Progenitor cell of endocrine pancreas (in vitro differentiated cells): ENCODE measurements at places on chromosomes 4 and X. TPM values are rescaled to one million over a fixed set of nuclear protein-coding genes. Genes with fewer than 3 reads are reported as not detected.

ADH1C gene
- total RNA-seq = 3.3 and 4.6 TPM in 2 replicates

GRCh38 chrX:15938072-15938471 is 83.5 kb upstream of the AP1S2 start:
- no peaks in the 10 kb centered on the region for H3K36me3 ChIP-seq
- no peaks in the 10 kb centered on the region for H3K4me1 ChIP-seq
- no peaks in the 10 kb centered on the region for H3K27me3 ChIP-seq
- no peak overlapping the region for H3K27ac ChIP-seq
- no peak for DNase-seq

DNA sequence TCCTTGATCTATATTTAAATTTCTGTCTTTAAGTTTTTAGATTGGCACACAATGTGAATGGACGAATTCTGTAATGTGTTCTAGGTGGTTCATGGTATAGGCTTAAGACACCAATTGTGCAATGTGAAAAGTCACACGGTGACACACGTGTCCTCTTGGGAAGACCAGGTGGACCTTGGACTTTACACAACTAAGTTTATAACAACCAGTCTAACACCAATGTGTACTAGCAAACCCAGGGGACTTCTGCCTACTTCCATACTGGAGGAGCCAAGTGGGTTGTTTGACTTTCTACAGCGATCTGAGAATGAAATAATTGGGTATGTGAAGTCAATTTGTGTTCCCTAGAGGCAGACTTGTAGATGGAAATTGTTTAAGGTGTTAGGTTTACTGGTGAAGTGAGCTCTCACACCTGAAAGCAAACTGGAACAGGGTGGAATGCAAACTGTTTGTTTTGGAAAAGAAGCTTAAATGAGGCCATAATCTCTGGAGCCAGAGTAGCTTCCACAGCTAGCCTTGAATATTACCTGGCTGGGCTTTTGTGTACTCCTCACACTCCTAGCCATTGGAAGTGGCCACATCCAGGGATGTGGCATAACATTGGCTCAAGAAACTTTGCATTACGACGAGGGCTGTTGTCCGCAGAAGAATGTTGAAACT is 45.9 kb upstream of the WDR1 start:
- no peaks in the 10 kb centered on the region for H3K36me3 ChIP-seq
- no peak overlapping the region for H3K4me3 ChIP-seq
- peaks cover 5% of the 10 kb centered on the region for H3K27me3 ChIP-seq
- DNase-seq = no peak

DNA sequence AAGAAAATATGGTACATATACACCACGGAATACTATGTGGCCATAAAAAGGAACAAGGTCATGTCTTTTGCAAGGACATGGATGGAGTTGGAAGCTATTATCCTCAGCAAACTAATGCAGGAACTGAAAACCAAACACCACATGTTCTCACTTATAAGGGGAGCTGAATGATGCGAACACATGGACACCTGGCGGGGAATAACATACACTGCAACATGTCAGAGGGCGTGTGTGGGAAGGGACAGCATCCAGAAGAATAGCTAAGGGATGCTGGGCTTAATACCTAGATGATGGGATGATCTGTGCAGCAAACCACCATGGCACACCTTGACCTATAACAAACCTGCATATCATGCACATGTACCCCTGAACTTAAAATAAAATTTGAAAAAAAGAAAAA is 19.5 kb upstream of the CNKSR2 start:
- no peak overlapping the region for H3K27ac ChIP-seq
- peaks cover 9% of the 10 kb centered on the region for H3K36me3 ChIP-seq
- H3K4me1 ChIP-seq = no peaks in the 10 kb centered on the region
- no peaks in the 10 kb centered on the region for H3K27me3 ChIP-seq

GRCh38 chrX:24219320-24219719 is 69.8 kb downstream of the ZFX start:
- peaks cover 15% of the 10 kb centered on the region for H3K4me1 ChIP-seq
- peak overlapping the region; percentile 12 for H3K27ac ChIP-seq
- no peak overlapping the region for H3K4me3 ChIP-seq
- peaks cover 15% of the 10 kb centered on the region for H3K36me3 ChIP-seq
- H3K27me3 ChIP-seq = no peaks in the 10 kb centered on the region

PCSK1N gene
- 55.4 and 58.3 TPM in 2 replicates for total RNA-seq

ADAM29 gene
- total RNA-seq = not detected in 2 replicates

GRCh38 chrX:18966624-18967023 is 17.3 kb downstream of the PHKA2 start:
- peaks cover 6% of the 10 kb centered on the region for H3K4me1 ChIP-seq
- H3K27ac ChIP-seq = no peak overlapping the region

GRCh38 chr4:181870326-181870725 is 372.9 kb upstream of the TENM3 start:
- no peaks in the 10 kb centered on the region for H3K36me3 ChIP-seq
- H3K4me3 ChIP-seq = no peak overlapping the region
- peaks cover 10% of the 10 kb centered on the region for H3K27me3 ChIP-seq
- DNase-seq = no peak

TRPC3 gene
- total RNA-seq = 0.84 TPM in 2 replicates

COPS4 gene
- 36.4 and 42.7 TPM in 2 replicates for total RNA-seq

RTL3 gene
- not detected in 2 replicates for total RNA-seq

GRCh38 chr4:41934514-41934900 is 722 bp upstream of the TMEM33 start:
- no peak for DNase-seq
- peaks cover 3% of the 10 kb centered on the region for H3K27me3 ChIP-seq
- H3K4me1 ChIP-seq = peaks cover 24% of the 10 kb centered on the region
- peak overlapping the region; percentile 100 for H3K4me3 ChIP-seq
- H3K36me3 ChIP-seq = peaks cover 3% of the 10 kb centered on the region

GRCh38 chrX:124098089-124098488 is 136.6 kb downstream of the STAG2 start:
- H3K4me1 ChIP-seq = peaks cover 2% of the 10 kb centered on the region
- H3K4me3 ChIP-seq = no peak overlapping the region
- no peaks in the 10 kb centered on the region for H3K27me3 ChIP-seq
- no peak overlapping the region for H3K27ac ChIP-seq
- DNase-seq = no peak
- peaks cover 13% of the 10 kb centered on the region for H3K36me3 ChIP-seq

DNA sequence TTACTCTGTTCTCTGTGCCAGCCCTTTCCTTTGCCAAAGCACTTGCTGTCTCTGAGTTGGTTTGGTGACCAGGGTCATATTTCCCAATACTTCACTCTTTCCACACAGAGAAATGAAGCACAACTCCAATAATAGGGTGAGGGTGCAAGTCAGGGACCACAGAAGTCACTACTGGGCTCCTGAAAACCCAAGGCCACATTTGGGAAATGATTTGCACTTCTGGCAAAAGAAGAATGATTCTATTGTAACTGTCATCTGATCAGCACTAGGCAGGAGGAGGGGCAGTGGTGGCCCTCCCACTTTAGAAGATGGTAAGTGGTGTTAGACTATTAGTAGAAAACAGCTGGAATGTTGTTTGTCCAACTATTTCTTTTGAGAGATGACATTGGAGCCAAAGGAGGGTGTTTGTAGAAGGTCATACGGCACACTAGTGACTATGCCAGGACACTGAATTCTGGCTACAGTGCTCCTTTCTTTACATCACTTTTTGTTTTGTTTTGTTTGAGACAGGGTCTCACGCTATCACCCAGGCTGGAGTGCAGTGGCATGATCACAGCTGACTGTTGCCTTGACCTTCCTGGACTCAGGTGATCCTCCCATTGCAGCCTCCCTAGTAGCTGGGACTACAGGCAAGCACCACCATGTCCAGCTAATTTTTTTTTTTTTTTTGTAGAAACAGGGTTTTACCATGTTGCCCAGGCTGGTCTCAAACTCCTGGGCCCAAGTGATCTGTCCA is 10.8 kb upstream of the HADH start:
- H3K36me3 ChIP-seq = no peaks in the 10 kb centered on the region
- no peak overlapping the region for H3K4me3 ChIP-seq
- no peak for DNase-seq
- H3K4me1 ChIP-seq = no peaks in the 10 kb centered on the region
- no peak overlapping the region for H3K27ac ChIP-seq
- H3K27me3 ChIP-seq = no peaks in the 10 kb centered on the region

SRPX gene
- 1.3 and 1.8 TPM in 2 replicates for total RNA-seq

ZXDA gene
- total RNA-seq = 0.67 and 0.93 TPM in 2 replicates

DNA sequence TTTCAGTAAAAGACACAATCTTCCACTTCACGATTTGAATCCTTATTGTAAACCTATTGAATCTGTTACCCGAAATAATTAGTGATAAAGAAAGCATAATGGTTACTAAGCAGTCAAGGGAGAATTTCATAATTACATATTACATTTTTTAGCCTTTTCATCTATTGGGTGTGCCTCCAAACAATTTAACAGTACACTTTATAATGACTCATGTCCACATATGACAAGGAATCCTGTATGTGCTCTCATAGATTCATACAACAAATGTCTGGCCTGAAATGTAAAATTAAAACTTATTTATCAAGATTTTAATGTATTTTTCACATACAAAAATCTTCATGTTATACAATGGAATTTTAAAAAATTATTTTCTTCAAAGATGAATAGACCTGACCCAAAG is 39.4 kb downstream of the PPP3CA start:
- peaks cover 26% of the 10 kb centered on the region for H3K4me1 ChIP-seq
- no peak overlapping the region for H3K4me3 ChIP-seq
- no peak for DNase-seq
- H3K36me3 ChIP-seq = no peaks in the 10 kb centered on the region

DNA sequence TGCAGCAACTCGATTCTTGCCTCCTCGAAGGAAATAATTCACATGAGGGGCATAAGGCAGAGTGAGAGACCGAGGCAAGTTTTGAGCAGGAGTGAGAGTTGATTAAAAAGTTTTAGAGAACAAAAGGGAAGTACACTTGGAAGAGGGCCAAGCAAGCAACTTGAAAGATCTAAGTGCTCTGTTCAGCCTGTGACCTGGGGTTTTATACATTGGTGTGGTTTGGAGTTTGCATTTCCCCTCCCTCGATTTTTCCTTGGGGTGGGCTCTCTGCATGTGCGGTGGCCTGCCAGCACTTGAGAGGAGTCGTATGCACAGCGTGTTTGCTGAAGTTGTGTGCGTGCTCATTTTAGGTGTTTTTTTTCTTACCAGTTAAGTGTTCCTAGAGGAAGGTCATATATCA is 356.4 kb downstream of the KLHL4 start:
- DNase-seq = no peak
- no peaks in the 10 kb centered on the region for H3K36me3 ChIP-seq
- no peak overlapping the region for H3K4me3 ChIP-seq
- H3K27me3 ChIP-seq = no peaks in the 10 kb centered on the region
- H3K27ac ChIP-seq = peak overlapping the region; percentile 33
- peaks cover 22% of the 10 kb centered on the region for H3K4me1 ChIP-seq

GRCh38 chr4:38924353-38924752 is 56.7 kb downstream of the FAM114A1 start:
- H3K27me3 ChIP-seq = no peaks in the 10 kb centered on the region
- H3K4me1 ChIP-seq = no peaks in the 10 kb centered on the region

GRCh38 chr4:140450352-140450751 is 22.9 kb upstream of the CLGN start:
- DNase-seq = no peak
- H3K4me1 ChIP-seq = peaks cover 6% of the 10 kb centered on the region
- no peak overlapping the region for H3K27ac ChIP-seq
- H3K27me3 ChIP-seq = no peaks in the 10 kb centered on the region

SSX4B gene
- not detected in 2 replicates for total RNA-seq

DNA sequence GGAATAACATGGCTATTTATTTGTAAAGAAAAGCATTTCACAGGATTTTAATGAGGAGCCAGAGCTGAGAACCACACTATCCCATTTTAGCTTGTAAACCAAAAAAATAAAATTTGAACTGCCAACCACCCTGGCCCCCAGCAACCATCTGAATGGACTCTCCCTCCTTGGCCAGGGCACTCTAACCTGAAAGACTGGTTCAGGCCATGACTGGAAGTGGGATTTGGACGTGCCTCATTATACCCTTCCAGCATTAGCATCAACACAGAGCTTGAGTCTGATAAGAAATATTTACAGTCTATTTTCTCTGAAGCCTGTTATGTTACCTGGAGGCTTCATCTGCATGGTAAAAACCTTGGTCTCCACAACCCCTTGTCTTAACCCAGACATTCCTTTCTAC is 30.0 kb downstream of the METAP1 start:
- H3K36me3 ChIP-seq = peaks cover 27% of the 10 kb centered on the region
- peak overlapping the region; percentile 50 for H3K27ac ChIP-seq
- DNase-seq = no peak
- H3K4me1 ChIP-seq = peaks cover 42% of the 10 kb centered on the region

DNA sequence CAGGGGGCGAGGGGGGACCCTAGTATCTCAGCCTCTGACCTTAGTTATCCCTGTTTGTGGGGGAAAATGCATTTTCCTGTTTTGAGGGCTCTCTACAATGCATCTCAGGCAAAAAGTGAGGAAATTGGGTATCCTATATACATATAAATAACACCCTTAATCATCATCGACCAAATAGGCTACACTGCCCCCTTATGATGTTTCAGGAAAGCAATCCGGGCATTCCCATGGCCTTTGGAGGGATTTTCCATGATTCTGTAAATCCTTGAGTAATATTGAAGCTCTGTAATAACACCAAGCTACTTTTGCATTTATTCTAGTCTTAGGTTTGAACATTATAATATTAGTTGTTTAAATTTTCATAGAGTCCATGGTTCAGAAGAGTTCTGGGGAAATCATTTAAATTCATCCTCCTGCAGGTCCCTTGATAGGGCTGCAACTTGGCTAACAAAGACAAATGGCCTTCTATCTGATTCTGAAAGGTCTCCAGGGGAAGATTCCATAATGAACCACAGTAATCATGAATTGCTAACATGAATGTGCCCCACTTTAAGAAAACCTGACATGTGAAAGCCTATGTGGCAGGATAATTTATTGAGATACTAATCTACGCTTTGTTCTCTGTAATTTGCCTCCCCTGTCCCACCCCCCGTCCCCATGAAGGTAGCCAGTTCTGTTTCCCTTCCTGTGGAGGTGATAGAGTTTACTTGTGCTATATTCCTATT is 91.5 kb upstream of the SCOC start:
- no peak overlapping the region for H3K27ac ChIP-seq
- H3K4me1 ChIP-seq = no peaks in the 10 kb centered on the region
- H3K36me3 ChIP-seq = no peaks in the 10 kb centered on the region
- no peak for DNase-seq
- H3K4me3 ChIP-seq = no peak overlapping the region
- H3K27me3 ChIP-seq = peaks cover 16% of the 10 kb centered on the region

GRCh38 chr4:153375303-153375702 is 30.8 kb downstream of the MND1 start:
- H3K4me1 ChIP-seq = peaks cover 2% of the 10 kb centered on the region
- no peak for DNase-seq
- H3K27me3 ChIP-seq = no peaks in the 10 kb centered on the region
- H3K36me3 ChIP-seq = peaks cover 19% of the 10 kb centered on the region
- H3K27ac ChIP-seq = no peak overlapping the region
